ENCODE measurements at places on chromosomes 11 and 22.

DNA sequence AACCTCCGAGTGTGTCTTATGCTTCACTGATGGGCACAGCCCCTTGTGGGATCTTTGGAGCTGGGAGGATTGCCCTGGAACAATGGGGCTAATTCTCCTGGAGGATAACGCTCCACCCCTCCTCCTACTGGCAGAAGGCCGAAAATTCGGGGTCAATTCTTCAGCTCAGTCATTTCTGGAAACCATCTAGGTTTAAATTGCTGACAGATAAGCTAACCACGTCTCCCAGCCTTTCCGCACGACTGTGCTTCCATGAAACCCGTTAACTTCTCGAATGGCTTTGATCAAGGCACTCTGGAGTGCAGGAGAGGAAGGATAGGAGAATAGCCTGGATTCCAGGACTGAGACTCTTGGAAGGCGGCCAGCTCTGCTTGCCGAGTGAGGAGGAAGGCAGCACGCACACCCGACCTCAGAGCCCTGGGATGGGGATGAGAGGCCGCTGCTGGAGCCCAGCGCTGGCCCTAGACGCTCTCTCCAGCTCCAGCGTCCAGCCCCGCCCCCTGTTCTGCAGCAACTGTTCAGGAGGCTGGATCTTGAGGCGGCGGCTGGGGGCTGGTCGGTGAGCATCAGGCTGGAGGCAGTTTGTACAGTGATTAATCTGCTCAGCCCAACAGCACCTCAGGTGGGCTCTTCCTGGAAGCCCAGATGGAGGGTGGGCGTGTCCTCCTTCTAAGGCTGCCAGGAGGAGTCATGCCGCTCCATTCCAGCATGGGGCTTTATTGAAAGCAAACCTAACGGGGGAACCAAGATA lies 176.7 kb upstream of the NCAM1 start:
- no peak for DNase-seq

- no peak for DNase-seq
Measured at GRCh38 chr22:30884211-30885000, 84.2 kb downstream of the MORC2 start.

DNA sequence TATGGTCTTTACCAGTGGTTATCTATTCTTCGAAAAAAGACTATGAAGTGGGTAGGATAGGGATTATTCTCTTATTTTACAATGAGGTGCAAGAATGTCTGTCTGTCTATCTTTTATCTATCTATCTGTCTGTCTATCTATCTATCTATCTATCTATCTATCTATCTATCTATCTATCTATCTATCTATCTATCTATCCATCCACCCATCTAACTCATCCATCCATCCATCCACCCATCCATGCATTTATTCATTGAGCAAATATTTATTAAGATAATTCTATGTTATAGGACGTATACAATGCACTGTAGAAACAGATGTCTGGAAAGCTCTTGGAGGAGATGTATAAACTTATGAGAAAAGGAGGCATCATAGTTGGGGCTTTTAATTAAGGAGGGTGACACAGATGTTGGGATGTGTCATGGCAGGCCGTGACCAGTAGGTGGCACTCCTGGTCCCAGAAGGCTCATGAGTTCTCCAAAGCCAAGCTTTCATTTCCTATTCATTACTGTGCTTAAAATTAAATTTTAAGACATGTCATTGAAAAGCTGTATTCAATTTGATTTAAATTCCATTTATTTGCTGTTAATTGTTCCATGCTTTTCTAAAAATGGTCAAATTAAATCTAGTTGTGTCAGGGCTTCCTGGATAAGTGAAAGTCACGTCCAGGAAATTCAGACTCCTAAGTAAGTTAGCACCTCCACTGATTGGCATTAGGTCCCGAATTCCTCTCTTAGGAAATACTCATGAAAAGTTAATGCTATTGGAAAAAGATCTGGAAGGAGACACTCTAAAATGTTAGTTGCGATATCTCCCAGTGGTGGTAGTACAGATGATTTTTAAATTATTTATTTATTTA lies 19.0 kb upstream of the E2F8 start:
- no peak for DNase-seq

DNA sequence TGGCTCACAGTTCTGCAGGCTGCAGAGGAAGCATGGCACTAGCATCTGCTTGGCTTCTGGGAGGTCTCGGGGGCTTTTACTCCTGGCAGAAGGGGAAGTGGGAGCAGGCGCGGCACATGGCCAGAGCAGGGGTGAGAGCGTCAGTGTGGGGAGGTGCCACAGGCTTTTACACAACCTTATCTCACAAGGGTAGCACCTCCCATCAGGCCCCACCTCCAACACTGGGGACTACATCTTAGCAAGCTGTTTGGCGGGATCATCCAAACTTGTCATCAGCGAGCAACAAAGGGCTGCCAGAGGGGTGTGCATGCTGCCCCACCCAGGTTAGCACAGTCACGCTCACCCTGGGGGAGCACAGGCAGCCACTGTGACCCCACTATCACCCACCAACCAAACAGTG lies 18.9 kb upstream of the YPEL1 start:
- no peak for DNase-seq

DNA sequence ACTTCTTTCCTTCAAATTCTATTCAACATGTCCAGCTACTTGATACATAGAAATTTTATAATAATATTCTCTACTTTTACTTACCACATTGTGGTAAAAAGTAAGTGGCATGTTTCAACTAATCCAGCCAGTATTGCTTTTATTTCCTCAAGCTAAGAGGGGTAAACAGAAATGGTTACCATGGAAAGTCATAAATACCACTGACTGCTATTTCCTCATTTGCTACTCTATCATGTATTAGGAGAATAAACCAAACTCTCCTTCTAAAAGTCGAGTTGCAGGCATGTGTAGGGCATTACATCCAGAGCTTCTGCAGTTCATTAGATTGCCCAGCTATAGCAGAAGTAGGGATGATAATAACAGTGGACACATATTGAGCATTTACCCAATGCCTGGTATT lies 208.4 kb downstream of the MAML2 start:
- no peak for DNase-seq

- no peak for DNase-seq
Measured at GRCh38 chr11:97751405-97751804, 1269.3 kb upstream of the CNTN5 start.

Data from non-pigmented ciliary epithelial cell (primary cell).